CMK (cell line): ENCODE measurements at places on chromosomes 12 and 14.

DNA sequence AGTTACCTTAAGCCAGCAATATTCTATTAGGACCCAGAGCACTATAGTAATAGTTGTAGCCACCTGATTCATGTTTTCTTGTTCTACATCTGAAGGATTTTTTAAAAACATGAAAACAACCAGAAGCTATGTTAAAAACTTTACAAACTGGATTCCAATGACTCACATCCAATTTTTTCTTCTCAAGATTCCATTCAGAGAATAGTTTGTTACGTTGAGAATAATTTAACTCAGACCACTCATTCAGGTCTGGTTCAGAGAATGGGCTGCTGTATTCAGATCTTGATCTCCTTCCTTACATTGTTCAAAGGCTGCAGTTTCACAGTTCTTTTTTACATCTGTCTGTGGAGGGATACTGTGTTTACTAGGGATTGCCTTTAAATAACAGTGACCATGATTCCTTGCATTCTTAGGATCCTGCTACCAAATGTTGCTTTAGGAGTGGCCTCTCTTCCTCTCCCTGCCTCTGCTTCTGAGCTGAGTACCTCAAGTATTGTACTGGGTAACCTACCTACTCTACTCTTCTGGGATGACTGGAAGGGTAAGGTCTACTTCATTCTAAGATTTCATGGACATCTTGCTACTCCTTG, 448.0 kb upstream of the FBXO33 start:
- DNase-seq, result no peak

GRCh38 chr14:31319701-31320100, 100.6 kb downstream of the HEATR5A start:
- no peak for DNase-seq

- no peak for DNase-seq
Measured at GRCh38 chr12:27427824-27428223, 18.7 kb upstream of the SMCO2 start.

GRCh38 chr14:95445676-95446075, 70.8 kb downstream of the SYNE3 start:
- DNase-seq, result no peak

DNA sequence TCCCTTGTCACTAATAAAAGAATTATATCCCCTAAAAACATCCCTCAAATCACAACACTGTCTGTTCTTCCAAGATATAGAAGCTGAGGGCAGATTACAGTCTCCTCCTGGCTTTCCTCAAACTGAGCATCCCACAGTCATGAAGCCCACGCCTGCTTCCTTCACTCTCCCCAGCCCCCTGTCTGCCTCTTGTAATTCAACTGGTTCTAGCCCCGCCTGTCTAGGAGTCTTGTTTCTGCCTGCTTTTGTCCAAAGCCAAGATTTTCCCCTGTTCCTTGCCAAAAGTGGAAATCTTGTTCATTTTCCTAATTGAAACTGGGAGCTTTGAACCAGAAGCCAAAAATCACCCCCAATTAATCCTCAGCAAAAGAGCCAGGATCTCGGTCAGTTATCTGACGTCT, 35.9 kb upstream of the PWP1 start:
- no peak for DNase-seq

DNA sequence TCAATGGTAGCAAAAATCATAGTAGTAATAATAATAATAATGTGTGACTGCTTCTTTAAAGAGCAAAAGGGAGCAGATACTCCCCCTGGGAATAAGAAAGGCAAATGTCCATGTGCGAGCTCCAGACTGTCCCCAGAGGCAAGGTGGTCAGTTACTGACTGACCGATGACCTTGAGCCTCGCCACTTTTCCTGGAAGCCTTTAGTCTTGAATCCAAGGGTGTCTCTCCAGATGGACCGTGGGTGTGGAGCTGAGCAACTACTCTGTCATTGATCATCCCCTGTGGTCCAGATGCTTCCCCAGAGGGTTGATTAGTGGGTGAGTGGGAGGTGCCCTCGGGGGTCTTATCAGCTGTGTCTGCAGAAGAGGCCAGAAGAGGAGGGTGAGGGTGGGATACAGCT, 418.5 kb upstream of the TBX3 start:
- DNase-seq, result peak; percentile 11
